Neural progenitor cell (in vitro differentiated cells): ENCODE measurements at places on chromosomes 12 and 14. TPM values are rescaled to one million over a fixed set of nuclear protein-coding genes. Genes with fewer than 3 reads are reported as not detected.

Gene KRT79
- not detected in 2 replicates for total RNA-seq

Gene LTA4H
- total RNA-seq = 230 and 266 TPM in 2 replicates

Gene VWF
- total RNA-seq = 8.0 and 11.3 TPM in 2 replicates

Gene HOXC6
- not detected in 2 replicates for total RNA-seq

Gene TTC9
- 3.5 and 3.7 TPM in 2 replicates for total RNA-seq

Gene RAB21
- total RNA-seq = 19.4 and 31.4 TPM in 2 replicates

Gene AMDHD1
- total RNA-seq = 1.1 and 2.2 TPM in 2 replicates

Gene ANKRD33
- total RNA-seq = 0.39 and 0.46 TPM in 2 replicates

Gene PTCSC3
- total RNA-seq = not detected in 2 replicates

Gene SMIM10L1
- 11.6 and 16.3 TPM in 2 replicates for total RNA-seq

Gene STON2
- 25.0 and 31.1 TPM in 2 replicates for total RNA-seq

Gene KRT77
- total RNA-seq = 0.47 TPM in 1 of 2 replicates, not detected in the other

Gene PPP1R3E
- 6.3 and 10.6 TPM in 2 replicates for total RNA-seq

Gene NFE2
- total RNA-seq = 2.8 and 4.3 TPM in 2 replicates

Gene TM7SF3
- total RNA-seq = 78.1 and 80.0 TPM in 2 replicates
